ENCODE measurements at places on chromosomes 11 and 22.
A peak's percentile ranks its signal among the peaks of the same experiment; 100 is the strongest.

- H3K27me3 ChIP-seq = no peaks in the 10 kb centered on the region
- H3K27ac ChIP-seq = no peak overlapping the region
- DNase-seq = no peak
- H3K4me3 ChIP-seq = no peak overlapping the region
- no peaks in the 10 kb centered on the region for H3K36me3 ChIP-seq
- H3K4me1 ChIP-seq = peaks cover 50% of the 10 kb centered on the region
These were observed 131.6 kb downstream of the MAML2 start for GRCh38 chr11:96211436-96211835.

DNA sequence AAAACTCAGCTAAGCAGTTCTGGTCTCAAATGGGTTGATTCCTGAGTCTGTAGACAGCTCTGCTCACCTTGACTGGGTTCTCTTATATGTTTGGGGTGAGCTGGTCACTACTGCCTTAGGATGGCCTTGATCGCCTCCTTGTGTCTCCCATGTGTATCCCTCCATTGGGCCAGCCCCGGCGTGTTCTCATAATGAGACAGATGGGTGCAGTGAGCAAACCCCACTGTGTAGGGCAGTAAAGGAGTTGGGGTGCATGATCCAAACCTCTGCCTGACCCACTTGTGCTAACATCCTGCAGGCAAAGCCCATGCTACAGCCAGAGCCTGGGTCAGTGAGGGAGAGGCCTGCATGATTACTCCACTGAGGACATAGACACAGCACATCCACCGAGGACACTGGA is 657.6 kb downstream of the BRD1 start:
- no peak for DNase-seq
- no peaks in the 10 kb centered on the region for H3K4me1 ChIP-seq
- no peaks in the 10 kb centered on the region for H3K27me3 ChIP-seq
- H3K4me3 ChIP-seq = no peak overlapping the region

DNA sequence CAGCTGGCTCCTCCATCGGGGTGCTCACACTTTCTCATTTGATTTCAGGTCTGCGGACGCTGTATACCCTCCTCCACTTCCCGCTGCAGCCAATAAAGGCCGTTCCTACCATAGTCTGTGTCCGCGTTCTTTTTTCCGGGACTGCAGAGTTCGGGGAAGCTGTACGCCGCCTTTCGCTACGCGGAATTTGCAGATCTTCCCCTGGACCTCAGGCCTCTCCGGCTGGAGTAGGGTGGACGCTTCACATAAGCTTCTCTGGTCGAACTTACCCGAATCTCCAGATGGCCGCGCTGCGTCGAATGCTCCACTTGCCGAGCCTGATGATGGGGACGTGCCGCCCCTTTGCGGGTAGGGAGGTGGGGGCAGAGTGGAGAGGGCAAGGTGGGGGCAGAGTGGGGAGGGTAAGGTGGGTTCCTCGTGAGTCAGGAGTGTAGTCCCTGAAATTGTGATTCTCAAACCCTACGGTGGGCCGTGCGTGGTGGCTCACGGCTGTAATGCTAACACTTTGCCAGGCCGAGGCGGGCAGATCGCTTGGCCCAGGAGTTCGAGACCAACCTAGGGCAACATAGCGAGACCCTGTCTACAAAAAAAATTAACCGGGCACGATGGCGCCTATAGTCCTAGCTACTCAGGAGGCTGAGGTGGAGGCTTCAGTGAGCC is 617 bp downstream of the CSKMT start:
- no peaks in the 10 kb centered on the region for H3K27me3 ChIP-seq
- peak overlapping the region; percentile 88 for H3K4me3 ChIP-seq
- H3K4me1 ChIP-seq = peaks cover 2% of the 10 kb centered on the region
- H3K36me3 ChIP-seq = peaks cover 32% of the 10 kb centered on the region

- peak overlapping the region; percentile 96 for H3K27ac ChIP-seq
- no peak overlapping the region for H3K4me3 ChIP-seq
- DNase-seq = no peak
- H3K27me3 ChIP-seq = no peaks in the 10 kb centered on the region
- H3K4me1 ChIP-seq = peaks cover 47% of the 10 kb centered on the region
- peaks cover 17% of the 10 kb centered on the region for H3K36me3 ChIP-seq
These were observed 29.5 kb downstream of the C2CD3 start for GRCh38 chr11:74141241-74141695.

DNA sequence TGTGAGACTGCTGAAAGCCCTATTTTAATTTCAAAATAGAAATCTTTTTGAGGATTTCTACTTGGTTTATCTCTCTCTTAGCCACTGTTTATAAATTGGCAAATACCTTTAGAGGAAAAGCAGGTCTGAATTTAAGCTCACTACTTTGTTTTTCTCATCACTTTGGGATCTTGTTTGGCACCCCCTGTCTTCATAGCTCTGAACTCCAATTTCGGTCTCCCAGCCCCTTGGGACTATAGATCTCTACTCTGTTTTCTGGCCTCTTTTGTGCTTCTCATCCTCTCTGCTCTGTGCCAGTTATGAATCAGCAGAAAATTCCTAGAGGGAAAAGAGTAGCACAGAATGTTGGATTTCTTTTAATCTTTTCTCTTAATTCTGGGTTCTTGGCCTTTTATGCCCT is 118.3 kb downstream of the CYP2R1 start:
- no peak overlapping the region for H3K4me3 ChIP-seq
- no peak overlapping the region for H3K27ac ChIP-seq
- no peaks in the 10 kb centered on the region for H3K4me1 ChIP-seq
- H3K36me3 ChIP-seq = no peaks in the 10 kb centered on the region
- peaks cover 8% of the 10 kb centered on the region for H3K27me3 ChIP-seq

DNA sequence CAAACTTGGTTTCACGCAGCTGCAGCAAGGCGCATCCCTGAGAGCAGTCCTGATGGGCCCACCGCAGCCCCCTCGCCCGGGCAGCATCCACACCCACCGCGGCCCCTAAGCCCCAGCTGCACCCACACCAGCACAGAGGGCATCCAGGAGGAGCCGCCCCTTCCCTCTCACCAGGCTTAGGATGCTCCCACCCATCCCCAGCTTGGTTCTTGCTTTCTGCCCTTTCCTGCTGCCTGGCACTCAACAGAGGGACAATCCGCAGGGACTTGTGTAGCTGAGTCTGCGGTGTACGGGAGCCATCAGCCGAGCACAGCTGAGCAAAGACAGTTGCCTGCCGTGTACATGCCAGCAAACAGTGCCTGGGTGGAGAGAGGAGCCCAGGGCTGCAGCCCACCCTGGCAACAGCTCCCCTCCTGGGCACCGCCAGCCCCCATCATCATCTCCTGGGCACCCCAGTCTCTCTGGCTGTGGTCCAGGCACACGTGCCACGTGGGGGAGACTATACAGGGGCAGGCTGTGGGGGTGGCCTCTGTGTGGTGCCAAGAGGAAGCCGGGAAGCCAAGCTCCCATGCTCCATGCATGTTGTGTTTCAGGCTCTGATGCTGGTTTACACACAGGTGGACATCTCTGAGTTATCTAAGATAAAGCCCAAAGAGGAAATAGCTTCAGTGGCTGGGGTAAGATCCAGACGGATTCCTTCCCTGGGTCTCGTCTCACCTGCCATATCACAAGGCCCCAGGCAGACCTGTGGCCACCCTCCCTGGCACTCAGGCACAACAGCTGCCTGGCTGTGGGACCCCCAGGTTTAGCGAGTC is 36.0 kb upstream of the GNB1L start:
- H3K4me1 ChIP-seq = peaks cover 32% of the 10 kb centered on the region
- H3K36me3 ChIP-seq = peaks cover 10% of the 10 kb centered on the region
- H3K27me3 ChIP-seq = no peaks in the 10 kb centered on the region
- DNase-seq = no peak

DNA sequence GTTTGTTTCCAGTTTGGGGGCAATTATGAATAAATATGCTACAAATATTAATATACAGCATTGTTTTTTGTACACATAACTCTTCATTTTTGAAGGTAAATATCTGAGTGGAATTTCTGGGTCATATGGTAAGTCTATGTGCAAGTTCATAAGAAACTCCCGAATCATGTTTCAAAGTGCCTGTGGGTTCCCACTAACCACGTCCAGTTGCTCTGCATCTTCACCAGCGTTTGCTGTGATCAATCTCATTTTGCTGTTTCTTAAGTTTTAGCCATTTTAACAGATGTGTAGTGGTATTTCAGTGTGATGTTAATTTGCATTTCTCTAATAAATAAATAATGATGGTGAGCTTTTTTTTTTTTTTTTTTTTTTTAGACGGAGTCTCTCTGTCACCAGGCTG is 14.2 kb upstream of the CSRP3 start:
- no peak overlapping the region for H3K4me3 ChIP-seq
- DNase-seq = no peak
- H3K27me3 ChIP-seq = no peaks in the 10 kb centered on the region
- H3K36me3 ChIP-seq = no peaks in the 10 kb centered on the region
- H3K4me1 ChIP-seq = peaks cover 21% of the 10 kb centered on the region
- H3K27ac ChIP-seq = no peak overlapping the region

- H3K4me3 ChIP-seq = no peak overlapping the region
- no peak for DNase-seq
- no peaks in the 10 kb centered on the region for H3K36me3 ChIP-seq
- H3K4me1 ChIP-seq = no peaks in the 10 kb centered on the region
- H3K27ac ChIP-seq = no peak overlapping the region
These were observed 230.0 kb downstream of the CTTN start for GRCh38 chr11:70628176-70628854.

GRCh38 chr11:74010306-74011300 is 1.7 kb upstream of the UCP3 start:
- no peaks in the 10 kb centered on the region for H3K36me3 ChIP-seq
- H3K27ac ChIP-seq = no peak overlapping the region
- H3K27me3 ChIP-seq = no peaks in the 10 kb centered on the region
- no peaks in the 10 kb centered on the region for H3K4me1 ChIP-seq
- H3K4me3 ChIP-seq = no peak overlapping the region

DNA sequence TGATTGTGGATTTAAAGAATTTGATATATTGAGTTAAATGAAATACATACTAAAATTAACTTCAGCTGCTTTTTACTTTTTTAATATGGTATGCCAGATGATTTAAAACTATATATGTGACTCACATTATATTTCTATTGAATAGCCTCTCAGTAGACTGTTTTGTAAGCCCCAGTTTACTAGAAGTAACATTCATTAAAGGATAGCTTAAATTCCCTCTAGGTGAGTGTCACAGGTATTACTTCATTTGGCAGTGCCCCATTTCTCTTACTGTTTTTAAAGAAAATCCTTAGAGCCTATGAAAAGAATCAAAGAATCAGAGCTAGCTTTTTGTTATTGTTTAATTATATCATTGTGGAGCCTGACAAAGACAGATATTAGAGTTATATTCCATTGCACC is 48.6 kb downstream of the ZC3H12C start:
- H3K27me3 ChIP-seq = no peaks in the 10 kb centered on the region
- H3K27ac ChIP-seq = peak overlapping the region; percentile 33
- peaks cover 44% of the 10 kb centered on the region for H3K36me3 ChIP-seq

GRCh38 chr11:77441426-77441825 is 32.5 kb downstream of the PAK1 start:
- no peaks in the 10 kb centered on the region for H3K4me1 ChIP-seq
- H3K36me3 ChIP-seq = no peaks in the 10 kb centered on the region
- H3K27me3 ChIP-seq = no peaks in the 10 kb centered on the region
- H3K27ac ChIP-seq = no peak overlapping the region

GRCh38 chr11:132032555-132032954 is 662.1 kb downstream of the NTM start:
- H3K4me3 ChIP-seq = no peak overlapping the region
- DNase-seq = no peak
- no peaks in the 10 kb centered on the region for H3K36me3 ChIP-seq
- H3K27ac ChIP-seq = peak overlapping the region; percentile 5
- H3K27me3 ChIP-seq = no peaks in the 10 kb centered on the region

- H3K27ac ChIP-seq = no peak overlapping the region
- no peaks in the 10 kb centered on the region for H3K4me1 ChIP-seq
- H3K27me3 ChIP-seq = no peaks in the 10 kb centered on the region
- H3K4me3 ChIP-seq = no peak overlapping the region
- DNase-seq = no peak
- no peaks in the 10 kb centered on the region for H3K36me3 ChIP-seq
These were observed 15.5 kb upstream of the EP300 start for GRCh38 chr22:41076857-41077256.

GRCh38 chr11:45147891-45148675 is 1.6 kb downstream of the PRDM11 start:
- no peak for DNase-seq
- H3K36me3 ChIP-seq = no peaks in the 10 kb centered on the region
- H3K4me1 ChIP-seq = no peaks in the 10 kb centered on the region
- H3K27me3 ChIP-seq = no peaks in the 10 kb centered on the region
- H3K27ac ChIP-seq = peak overlapping the region; percentile 77

DNA sequence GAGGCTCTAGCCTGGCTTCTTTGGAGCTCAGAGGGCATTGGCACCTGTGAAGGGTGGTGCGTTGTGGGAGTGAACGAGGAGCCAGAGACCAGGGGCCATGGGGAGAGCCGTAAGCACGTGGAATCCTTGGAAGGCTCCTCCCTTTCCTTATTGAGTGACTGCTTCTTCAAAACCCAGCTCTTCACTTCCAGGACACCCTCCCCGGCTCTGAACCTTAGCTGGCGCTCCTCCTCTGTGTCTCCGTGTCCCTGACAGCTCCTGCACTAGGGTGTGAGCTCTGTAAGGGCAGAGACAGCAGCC is 26.3 kb downstream of the POLR3H start:
- peaks cover 56% of the 10 kb centered on the region for H3K36me3 ChIP-seq
- no peaks in the 10 kb centered on the region for H3K27me3 ChIP-seq
- no peak overlapping the region for H3K27ac ChIP-seq
- DNase-seq = no peak
- peaks cover 3% of the 10 kb centered on the region for H3K4me1 ChIP-seq
- no peak overlapping the region for H3K4me3 ChIP-seq

GRCh38 chr11:44226945-44227344 is 83.0 kb downstream of the ALX4 start:
- no peaks in the 10 kb centered on the region for H3K4me1 ChIP-seq
- no peak for DNase-seq
- H3K4me3 ChIP-seq = no peak overlapping the region
- no peaks in the 10 kb centered on the region for H3K27me3 ChIP-seq

DNA sequence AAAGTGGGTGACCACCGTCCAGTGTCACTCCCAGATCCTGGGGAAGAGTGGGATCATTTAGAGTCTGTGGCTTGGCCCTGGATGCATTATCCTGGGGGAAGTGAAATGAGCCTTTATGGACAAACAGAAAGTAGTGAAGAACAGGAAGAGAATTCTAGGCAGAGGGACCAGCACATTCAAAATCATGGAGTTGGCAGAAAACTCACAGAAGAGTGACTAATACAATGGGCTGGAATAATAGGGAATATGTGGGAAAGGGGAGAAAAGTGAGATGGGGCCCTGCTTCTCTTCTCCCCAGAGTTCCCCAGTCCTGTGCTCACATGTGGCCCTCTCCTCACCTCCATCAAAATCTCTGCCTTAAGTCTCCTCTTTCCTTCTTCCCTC is 84.3 kb downstream of the CCDC81 start:
- no peak overlapping the region for H3K4me3 ChIP-seq
- DNase-seq = no peak
- no peaks in the 10 kb centered on the region for H3K36me3 ChIP-seq
- peak overlapping the region; percentile 70 for H3K27ac ChIP-seq

DNA sequence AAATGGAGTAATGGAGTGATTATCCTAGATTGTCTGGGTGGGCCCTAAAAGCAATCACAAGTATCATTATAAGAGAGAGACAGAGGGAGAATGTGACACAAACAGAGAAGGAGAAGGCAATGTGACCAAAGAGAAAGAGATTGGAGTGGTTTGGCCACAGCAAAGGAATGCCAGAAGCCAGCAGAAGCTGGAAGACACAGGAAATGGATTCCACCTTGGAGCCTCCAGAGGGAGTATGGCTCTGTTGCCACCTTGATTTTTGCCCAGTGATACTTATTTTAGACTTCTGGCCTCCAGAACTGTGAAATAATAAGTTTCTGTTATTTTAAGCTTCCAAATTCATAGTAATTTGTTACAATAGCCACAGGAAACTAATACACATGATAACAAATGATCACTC is 36.8 kb upstream of the OR5P2 start:
- H3K36me3 ChIP-seq = no peaks in the 10 kb centered on the region
- no peak overlapping the region for H3K27ac ChIP-seq
- no peaks in the 10 kb centered on the region for H3K4me1 ChIP-seq
- H3K27me3 ChIP-seq = no peaks in the 10 kb centered on the region
- H3K4me3 ChIP-seq = no peak overlapping the region
